ENCODE measurements at places on chromosomes 7 and 10. TPM values are rescaled to one million over a fixed set of nuclear protein-coding genes. Genes with fewer than 3 reads are reported as not detected.

Gene AGAP3
- total RNA-seq = 28.1 TPM

Gene CDC14C
- not detected for total RNA-seq

Gene C7orf57
- not detected for total RNA-seq

Gene MRPL32
- total RNA-seq = 62.0 TPM

Gene CD36
- total RNA-seq = 0.77 TPM

Gene SEPTIN14
- total RNA-seq = not detected

Gene SLC26A3
- not detected for total RNA-seq

Gene FAM13C
- 1.3 TPM for total RNA-seq

Gene C10orf67
- total RNA-seq = not detected

Gene TAS2R3
- 0.17 TPM for total RNA-seq

Gene ZC3HAV1L
- 21.4 TPM for total RNA-seq

Gene JAZF1
- 10.6 TPM for total RNA-seq

Gene JCAD
- total RNA-seq = 16.6 TPM

Gene VPS37D
- total RNA-seq = 4.1 TPM

Gene INTS1
- total RNA-seq = 48.9 TPM

Gene PDK4
- 11.6 TPM for total RNA-seq

Gene KCNMA1
- total RNA-seq = 11.2 TPM

Gene GNGT1
- not detected for total RNA-seq
